HFFc6 (cell line): ENCODE measurements at places on chromosomes 2 and 18.

- H3K27me3 ChIP-seq: no peaks in the 10 kb centered on the region; the same call in 1 of the 2 replicates
- no peaks in the 10 kb centered on the region for H3K4me1 ChIP-seq
- H3K36me3 ChIP-seq: no peaks in the 10 kb centered on the region; the same call in 1 of the 2 replicates
- DNase-seq: no peak
These were observed 226.3 kb upstream of the HDAC4 start for GRCh38 chr2:239626961-239627592.

DNA sequence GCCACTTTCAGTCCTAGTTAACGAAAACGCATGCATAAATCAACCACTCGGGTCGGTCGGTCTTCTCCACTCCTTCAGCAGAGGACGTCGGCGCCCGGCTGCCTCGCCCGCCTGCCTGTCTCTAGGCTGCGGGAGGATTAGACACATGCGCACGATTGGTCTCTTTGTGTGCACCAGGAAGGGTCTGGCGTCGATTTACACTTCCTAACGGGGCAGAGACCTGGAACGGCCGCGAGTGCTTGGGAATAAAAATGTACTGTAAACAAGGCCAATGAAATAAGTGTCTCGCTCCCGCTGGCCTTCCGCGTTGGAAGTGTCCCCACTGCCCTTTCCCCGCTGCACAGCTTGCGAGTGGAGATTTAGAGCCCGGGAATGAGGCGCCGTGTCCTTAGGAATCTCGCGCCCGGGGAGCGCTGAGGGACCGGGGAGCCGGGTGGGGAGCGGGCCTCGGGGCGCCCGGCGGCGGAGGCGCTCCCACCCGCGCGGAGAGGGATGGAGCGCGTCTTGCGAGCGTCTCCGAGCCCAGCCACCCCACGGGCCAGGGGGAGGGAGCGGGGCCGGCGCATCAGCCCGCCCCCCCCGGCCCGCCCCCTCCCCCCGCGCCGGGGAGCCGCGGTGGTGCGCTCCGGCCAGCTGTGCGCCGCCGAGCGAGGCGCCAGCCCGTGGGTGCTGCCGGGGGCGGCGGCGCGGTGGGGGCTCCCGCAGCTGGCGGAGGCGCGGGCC is at the start of gene DOK6:
Gene DOK6, plus strand, starts transcription at position 636 of the 723 bp plus-strand sequence.
- no peak for DNase-seq
- peak within 1 kb of the TSS; percentile 76 for H3K4me3 ChIP-seq
- no peaks in the 10 kb centered on the region for H3K36me3 ChIP-seq
- H3K27ac ChIP-seq: no peak within 1 kb of the TSS
- H3K27me3 ChIP-seq: peaks cover 18% of the 10 kb centered on the region
- peaks cover 7% of the 10 kb centered on the region; the same call in 1 of the 2 replicates for H3K4me1 ChIP-seq

GRCh38 chr2:68282811-68283418 is 30.6 kb upstream of the PPP3R1 start:
- H3K4me1 ChIP-seq: peaks cover 25% of the 10 kb centered on the region
- H3K27me3 ChIP-seq: peaks cover 2% of the 10 kb centered on the region; the same call in 1 of the 2 replicates
- no peak overlapping the region for H3K27ac ChIP-seq
- no peak overlapping the region for H3K4me3 ChIP-seq
- DNase-seq: peak; percentile 25

DNA sequence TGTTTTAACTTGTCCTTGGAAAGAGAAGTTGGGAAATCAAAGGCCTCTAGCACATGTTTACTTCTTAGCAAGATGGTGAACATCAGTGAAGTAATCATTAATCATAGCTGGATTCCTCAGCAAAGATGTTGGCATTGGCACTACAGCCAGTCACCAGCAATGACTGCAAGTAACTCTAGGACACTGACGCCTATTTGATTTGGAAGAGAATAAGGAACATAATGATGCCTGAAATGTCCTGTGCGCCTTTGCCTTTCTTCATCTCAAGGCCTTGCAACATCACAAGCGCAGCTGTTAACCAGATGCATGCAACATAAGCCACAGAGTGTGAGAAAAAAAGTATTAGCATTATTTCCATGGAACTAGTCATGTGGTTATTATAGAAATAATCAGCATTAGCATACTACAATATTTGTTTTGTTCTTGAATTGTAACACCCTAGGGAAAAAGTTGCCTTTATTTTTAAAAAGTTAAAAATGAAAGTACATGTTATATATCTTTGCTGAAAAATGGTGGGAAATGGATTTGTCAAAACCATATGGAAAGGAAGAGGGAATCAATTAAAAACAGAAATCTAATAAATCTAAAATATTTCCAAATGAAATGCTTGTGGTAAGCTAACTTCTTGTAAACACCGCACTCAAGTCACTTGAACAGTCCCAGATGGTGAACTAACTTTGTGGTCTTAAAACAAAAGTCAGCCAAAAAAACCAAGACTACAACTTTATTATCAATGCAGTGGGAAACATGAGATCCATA is 55.6 kb downstream of the THADA start:
- H3K27me3 ChIP-seq: no peaks in the 10 kb centered on the region; the same call in 1 of the 2 replicates
- H3K27ac ChIP-seq: peak overlapping the region; percentile 75
- DNase-seq: peak; percentile 81
- H3K36me3 ChIP-seq: peaks cover 2% of the 10 kb centered on the region; the same call in 1 of the 2 replicates
- H3K4me1 ChIP-seq: peaks cover 36% of the 10 kb centered on the region
- H3K4me3 ChIP-seq: peak overlapping the region; percentile 61

GRCh38 chr18:72063001-72063400 is 481.1 kb downstream of the CBLN2 start:
- no peaks in the 10 kb centered on the region for H3K36me3 ChIP-seq
- H3K4me1 ChIP-seq: no peaks in the 10 kb centered on the region
- H3K27ac ChIP-seq: no peak overlapping the region
- no peak for DNase-seq
- H3K4me3 ChIP-seq: no peak overlapping the region

DNA sequence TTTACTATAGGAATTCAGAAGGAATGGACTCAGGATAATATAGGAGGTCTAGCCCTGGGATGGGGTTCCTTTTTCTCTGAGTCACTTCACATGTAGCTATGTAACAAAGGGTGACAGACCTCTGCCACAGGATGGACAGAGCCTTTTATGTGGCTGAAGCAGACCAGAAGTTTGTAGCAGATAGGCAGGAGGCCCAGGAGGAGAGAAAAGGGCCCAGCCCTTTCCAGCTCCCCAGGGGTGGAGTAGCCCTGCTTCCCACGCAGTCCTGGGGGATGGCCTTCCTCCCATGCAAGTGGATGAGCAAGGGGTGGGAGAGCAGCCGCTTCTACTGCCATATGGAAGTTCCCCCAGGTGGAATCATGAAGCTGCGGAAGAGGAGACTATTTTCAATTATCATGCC is 40.3 kb downstream of the ARMC9 start:
- DNase-seq: no peak
- H3K27me3 ChIP-seq: no peaks in the 10 kb centered on the region
- H3K4me3 ChIP-seq: no peak overlapping the region
- no peaks in the 10 kb centered on the region for H3K4me1 ChIP-seq

DNA sequence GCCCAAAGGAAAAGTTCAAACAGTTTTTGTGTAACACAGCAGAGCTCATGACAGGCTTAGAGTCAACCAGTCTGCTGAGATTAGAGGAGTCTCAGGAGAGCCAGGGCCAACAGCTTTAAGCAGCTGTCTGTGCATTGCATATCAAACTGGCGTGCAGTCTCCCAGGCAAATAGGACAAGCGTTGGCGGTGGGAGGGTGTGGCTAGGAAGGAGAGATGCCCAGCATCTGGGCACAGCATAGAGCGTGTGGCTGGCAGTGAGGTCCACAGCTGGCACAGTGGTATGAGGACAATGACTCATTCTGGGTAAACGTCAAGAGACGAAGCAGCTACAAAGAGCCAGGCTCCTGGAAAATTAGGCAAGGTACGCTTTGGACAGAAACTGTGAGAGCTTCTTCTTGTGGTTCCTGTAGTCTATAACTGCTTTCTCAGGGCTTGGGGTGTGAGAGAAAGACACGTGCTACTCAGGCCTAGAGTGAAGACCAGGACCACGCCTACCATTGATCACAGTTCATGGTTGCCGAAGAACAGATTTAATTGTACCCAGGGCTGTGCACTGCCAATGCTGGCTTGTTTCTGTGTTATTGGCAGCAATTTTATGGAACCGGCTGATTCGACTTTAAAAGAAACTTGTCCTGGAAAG is 14.8 kb downstream of the ZAP70 start:
- peaks cover 12% of the 10 kb centered on the region for H3K27me3 ChIP-seq
- no peak overlapping the region for H3K4me3 ChIP-seq
- H3K36me3 ChIP-seq: peaks cover 14% of the 10 kb centered on the region
- no peak for DNase-seq
- no peaks in the 10 kb centered on the region for H3K4me1 ChIP-seq
- H3K27ac ChIP-seq: no peak overlapping the region

DNA sequence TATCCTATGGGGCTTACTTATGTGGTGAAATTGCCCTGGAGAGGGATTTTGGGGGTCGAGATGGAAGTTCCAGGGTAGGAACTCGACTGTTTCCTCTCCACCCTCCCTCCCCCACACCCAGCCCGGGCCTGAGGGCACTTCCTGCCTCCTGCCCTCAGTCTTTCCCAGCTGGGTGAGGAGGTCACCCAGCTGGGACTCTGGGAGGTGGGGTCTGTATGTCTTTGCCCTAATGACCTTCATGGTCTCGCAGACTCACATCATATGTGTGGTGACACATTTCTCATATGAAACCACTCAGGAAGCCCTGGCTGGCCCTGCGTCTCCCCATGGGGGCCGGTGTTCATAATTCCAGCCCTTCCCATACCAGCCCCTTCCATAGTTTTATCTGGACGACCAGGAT is 12.4 kb downstream of the ATOH8 start:
- H3K27ac ChIP-seq: no peak overlapping the region
- H3K4me1 ChIP-seq: peaks cover 58% of the 10 kb centered on the region
- DNase-seq: no peak
- peaks cover 7% of the 10 kb centered on the region; the same call in 1 of the 2 replicates for H3K27me3 ChIP-seq
